ENCODE measurements at places on chromosomes 3 and 15.

DNA sequence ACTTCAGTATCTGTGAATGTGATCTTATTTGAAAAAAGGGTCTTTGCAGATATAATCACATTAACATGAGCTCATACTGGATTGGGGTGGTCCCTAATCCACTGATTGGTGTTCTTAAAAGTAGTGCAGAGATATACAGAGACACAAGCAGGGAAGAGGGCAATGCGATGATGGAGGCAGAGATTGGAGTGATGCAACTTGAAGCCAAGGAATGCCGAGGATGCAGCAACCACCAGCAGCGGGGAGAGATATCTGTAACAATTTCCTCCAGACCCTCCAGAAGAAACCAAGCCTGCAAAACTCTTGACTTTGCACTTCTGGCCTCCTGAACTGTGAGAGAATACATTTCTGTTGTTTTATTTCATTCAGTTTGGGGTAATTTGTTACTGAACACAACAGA is 171.0 kb upstream of the MBNL1 start:
- peak; percentile 74 for DNase-seq
- H3K4me1 ChIP-seq: peaks cover 2% of the 10 kb centered on the region
- H3K27ac ChIP-seq: no peak overlapping the region
- H3K36me3 ChIP-seq: no peaks in the 10 kb centered on the region
- no peak overlapping the region for H3K4me3 ChIP-seq

GRCh38 chr3:117358717-117359314 is 649.2 kb downstream of the TUSC7 start:
- no peak overlapping the region for H3K27ac ChIP-seq
- no peak overlapping the region for H3K4me3 ChIP-seq
- no peaks in the 10 kb centered on the region for H3K36me3 ChIP-seq
- no peak for DNase-seq
- H3K4me1 ChIP-seq: no peaks in the 10 kb centered on the region

DNA sequence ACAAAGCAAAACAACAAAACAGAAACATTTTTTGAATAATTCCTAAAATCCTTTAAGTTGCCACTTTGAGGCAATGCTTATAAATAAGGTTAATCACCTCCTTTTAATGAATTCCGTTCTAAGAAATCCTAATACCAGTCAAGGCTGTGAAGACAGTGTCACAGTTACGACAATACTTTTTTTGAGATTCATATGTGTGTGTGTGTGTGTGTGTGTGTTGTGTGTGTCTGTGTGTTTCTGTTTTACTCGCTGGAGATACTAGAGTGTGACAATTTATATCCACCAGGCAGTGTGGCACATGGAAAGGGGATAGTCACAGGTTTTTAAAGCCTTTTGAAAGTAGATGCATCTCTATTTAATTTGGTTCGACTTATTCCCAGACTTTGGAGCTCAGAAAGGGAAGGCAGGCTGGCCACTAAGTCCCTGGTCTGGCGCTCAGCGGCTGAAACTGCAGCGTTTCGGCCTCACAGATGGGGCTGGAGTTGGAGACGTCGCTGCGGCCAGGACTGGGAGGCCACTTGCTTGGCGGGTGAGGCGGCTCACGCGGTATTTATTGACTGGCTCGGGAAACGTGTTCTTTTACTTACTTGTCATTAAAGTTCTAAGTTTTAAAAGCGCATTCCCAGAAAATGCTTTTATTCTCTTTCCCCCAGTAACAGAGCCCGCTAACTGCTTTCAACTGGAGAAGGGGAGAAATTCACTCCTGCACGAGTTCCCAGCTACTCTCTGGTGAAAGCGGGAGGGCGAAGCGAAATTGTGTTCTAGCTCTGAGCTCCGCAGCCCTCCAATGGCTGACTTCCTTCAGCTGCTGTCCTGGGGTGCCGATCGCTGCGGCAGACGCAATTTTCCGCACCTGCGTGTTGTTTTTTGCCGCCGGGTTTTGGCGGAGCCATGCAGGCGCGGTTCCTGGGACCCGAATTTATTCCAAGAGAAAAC is 13.7 kb downstream of the ZIC1 start:
- H3K27ac ChIP-seq: no peak overlapping the region
- peak; percentile 68 for DNase-seq
- H3K4me3 ChIP-seq: no peak overlapping the region
- peaks cover 62% of the 10 kb centered on the region for H3K27me3 ChIP-seq
- peaks cover 10% of the 10 kb centered on the region for H3K4me1 ChIP-seq
- no peaks in the 10 kb centered on the region for H3K36me3 ChIP-seq

DNA sequence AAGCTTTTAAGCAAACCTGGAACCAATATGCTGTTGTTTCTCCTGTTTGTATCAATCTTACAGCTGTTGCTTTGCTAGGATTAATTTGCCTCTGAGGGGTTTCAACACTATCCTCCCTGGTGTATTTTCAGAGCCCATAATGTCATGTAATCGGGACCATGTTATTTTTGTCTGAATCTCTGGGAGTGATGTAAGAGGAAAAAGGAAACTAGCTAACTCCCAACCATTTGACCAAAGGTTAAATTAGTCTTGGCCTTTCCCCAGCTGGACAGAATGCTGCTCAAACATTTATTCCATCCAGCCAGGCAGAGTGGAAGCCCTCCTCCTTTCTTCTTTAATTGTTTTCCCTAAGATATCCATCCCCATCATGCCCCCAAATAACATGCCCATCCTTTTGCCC is 142.2 kb downstream of the ALDH1A2 start:
- H3K4me3 ChIP-seq: no peak overlapping the region
- no peaks in the 10 kb centered on the region for H3K27me3 ChIP-seq
- no peaks in the 10 kb centered on the region for H3K4me1 ChIP-seq
- H3K27ac ChIP-seq: no peak overlapping the region
- DNase-seq: no peak
- H3K36me3 ChIP-seq: no peaks in the 10 kb centered on the region

DNA sequence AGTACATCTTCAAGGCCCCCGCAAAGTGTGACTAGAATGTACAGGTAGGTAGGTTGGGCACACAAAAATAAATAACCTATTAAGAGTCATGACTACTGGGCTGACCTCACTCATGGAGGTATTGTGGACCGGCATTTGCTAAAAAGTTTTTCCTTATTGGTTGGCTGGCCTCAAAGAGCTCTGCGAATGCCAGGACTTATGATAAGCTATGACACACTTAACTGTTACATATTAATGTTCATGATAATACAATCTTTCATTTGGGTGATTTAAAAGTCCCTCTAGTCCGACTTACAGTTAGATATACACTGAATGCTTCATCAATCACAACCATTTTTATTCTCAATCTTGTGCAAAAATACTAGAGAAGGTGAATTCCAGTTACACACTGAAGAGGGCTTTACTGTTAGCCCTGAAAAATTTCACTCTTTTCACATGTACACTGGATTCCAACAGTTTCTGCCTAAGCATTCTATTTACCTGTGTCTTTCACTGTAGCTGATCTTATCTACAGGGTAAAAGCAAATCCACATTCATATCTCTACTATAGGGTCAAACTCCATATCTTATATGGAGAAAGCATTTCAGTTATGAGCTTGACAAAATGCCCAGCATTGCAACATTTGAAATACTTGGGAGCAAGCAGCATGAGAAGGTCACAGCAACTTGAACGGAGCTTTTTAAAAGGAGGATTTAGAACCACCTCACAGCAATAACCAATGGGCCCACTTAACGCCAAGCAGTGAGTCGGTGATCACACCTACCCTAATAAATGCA is 329.1 kb downstream of the FOXP1 start:
- H3K27me3 ChIP-seq: no peaks in the 10 kb centered on the region
- no peak for DNase-seq
- H3K36me3 ChIP-seq: no peaks in the 10 kb centered on the region
- H3K4me1 ChIP-seq: peaks cover 3% of the 10 kb centered on the region
- H3K27ac ChIP-seq: no peak overlapping the region

- H3K36me3 ChIP-seq: peaks cover 3% of the 10 kb centered on the region
- no peak for DNase-seq
- no peak overlapping the region for H3K4me3 ChIP-seq
- H3K27me3 ChIP-seq: no peaks in the 10 kb centered on the region
- H3K4me1 ChIP-seq: no peaks in the 10 kb centered on the region
- no peak overlapping the region for H3K27ac ChIP-seq
Observed at GRCh38 chr3:172355836-172356235, 92.4 kb downstream of the GHSR start.

DNA sequence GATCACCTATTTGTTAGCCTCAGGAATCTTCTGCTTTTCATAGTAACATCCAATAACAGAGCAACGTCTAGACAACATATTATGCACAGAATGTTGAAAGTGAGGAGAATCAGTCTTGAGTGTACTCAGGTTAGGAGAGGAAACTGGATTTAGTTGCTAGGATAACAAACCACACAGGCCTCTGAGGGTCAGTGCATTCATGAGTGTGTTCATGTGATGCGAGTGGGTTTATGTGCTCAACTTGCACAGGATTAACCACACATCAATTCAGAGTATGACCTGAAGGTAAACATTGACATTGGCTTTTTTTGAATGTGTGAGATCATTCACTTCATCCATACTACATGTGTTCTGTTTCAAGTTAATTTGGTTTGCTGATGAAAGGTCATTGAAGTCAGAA is 287.6 kb downstream of the DIPK2A start:
- H3K27ac ChIP-seq: no peak overlapping the region
- no peak for DNase-seq
- no peak overlapping the region for H3K4me3 ChIP-seq
- no peaks in the 10 kb centered on the region for H3K4me1 ChIP-seq
- H3K36me3 ChIP-seq: no peaks in the 10 kb centered on the region

GRCh38 chr15:25410649-25411048 is 28.2 kb downstream of the UBE3A start:
- H3K4me3 ChIP-seq: no peak overlapping the region
- no peak for DNase-seq
- no peaks in the 10 kb centered on the region for H3K4me1 ChIP-seq
- no peaks in the 10 kb centered on the region for H3K36me3 ChIP-seq

DNA sequence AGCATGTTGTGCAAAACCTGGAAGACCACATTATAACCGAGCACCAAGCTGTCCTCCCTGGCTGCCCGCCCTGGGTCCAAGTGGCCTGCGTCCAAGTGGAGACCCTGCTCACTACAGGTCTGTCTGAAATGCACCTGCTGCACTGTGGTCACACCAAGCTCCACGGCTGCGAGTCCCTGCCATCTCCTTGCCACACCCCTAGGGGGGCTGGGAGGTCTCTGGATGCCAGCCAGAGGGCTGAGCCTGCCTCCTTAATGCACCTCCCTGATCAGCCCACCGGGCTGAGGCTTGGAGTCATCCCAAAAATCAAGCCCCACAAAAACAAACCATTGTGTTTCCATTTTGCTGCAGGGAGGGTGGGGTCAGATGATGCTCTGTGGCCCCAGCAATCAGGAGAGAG is 187.1 kb downstream of the MEGF11 start:
- no peaks in the 10 kb centered on the region for H3K36me3 ChIP-seq
- H3K4me1 ChIP-seq: no peaks in the 10 kb centered on the region
- no peaks in the 10 kb centered on the region for H3K27me3 ChIP-seq
- no peak overlapping the region for H3K4me3 ChIP-seq

DNA sequence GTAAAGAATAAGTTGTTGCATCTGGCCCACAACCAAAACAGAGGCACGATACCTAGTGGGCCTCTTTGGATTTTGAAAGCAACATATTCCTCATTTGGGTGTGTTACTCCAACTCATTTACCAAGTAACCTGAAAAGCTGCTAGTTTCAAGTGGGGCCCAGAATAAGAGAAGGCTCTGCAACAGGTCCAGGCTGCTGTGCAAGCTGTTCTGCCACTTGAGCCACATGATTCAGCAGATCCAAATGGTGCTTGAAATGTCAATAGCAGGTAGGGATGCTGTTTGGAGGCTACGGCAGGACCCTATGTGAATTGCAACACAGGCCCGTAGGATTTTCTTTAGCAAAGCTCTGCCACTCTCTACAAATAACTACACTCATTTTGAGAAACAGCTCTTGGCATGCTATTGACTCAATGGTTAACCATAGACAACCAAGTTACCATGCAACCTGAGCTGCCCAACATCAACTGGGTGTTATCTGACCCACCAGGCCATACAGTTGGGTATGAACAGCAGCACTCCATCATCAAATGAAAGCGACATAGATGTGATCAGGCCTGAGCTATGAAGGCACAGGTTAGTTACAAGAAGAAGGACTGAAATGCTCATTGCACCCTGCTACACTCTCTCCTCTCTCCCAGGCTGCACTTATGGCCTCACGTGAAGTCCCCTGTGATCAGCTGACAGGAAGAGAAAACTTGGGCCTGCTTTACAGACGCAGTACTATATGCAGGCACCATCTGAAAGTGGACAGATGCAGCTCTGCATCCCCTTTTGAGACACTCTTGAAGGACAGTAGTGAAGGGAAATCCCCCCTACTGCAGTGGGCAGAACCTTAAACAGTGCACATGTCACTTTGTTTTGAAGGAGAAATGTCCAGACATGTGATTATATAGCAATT is 9.5 kb upstream of the MCF2L2 start:
- no peak overlapping the region for H3K27ac ChIP-seq
- no peaks in the 10 kb centered on the region for H3K36me3 ChIP-seq
- no peak overlapping the region for H3K4me3 ChIP-seq
- peaks cover 14% of the 10 kb centered on the region for H3K4me1 ChIP-seq
- no peak for DNase-seq

DNA sequence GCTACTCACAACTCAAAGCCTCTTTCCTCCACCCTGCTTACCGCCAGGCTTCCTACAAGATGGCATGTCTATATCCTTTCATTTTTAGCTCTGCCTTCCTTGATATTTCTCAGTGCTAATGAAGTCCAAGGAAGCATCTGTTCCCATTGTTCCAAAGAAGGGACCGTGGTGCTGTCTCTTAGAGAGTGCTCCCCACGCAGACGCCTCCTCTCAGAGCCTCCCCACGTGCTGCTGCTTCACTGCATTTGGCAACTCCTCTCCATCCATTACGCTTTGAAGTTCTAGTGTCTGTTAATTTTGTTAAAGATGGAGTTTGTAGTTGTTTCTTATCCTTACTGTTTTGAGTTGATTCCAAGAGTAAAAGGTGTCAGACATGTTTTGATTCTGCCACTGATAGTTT is 26.2 kb downstream of the GNB4 start:
- no peaks in the 10 kb centered on the region for H3K27me3 ChIP-seq
- no peak overlapping the region for H3K4me3 ChIP-seq
- peaks cover 2% of the 10 kb centered on the region for H3K36me3 ChIP-seq
- H3K27ac ChIP-seq: no peak overlapping the region
- DNase-seq: peak; percentile 35
- H3K4me1 ChIP-seq: peaks cover 2% of the 10 kb centered on the region

- no peaks in the 10 kb centered on the region for H3K4me1 ChIP-seq
- no peak overlapping the region for H3K27ac ChIP-seq
- no peaks in the 10 kb centered on the region for H3K27me3 ChIP-seq
- peaks cover 1% of the 10 kb centered on the region for H3K36me3 ChIP-seq
Observed at GRCh38 chr15:52243697-52244555, 51.7 kb downstream of the MYO5C start.

GRCh38 chr15:60718661-60719069 is 239.7 kb upstream of the ICE2 start:
- no peaks in the 10 kb centered on the region for H3K27me3 ChIP-seq
- H3K4me1 ChIP-seq: no peaks in the 10 kb centered on the region
- H3K36me3 ChIP-seq: no peaks in the 10 kb centered on the region
- DNase-seq: no peak
